ENCODE measurements at places on chromosomes 4 and X.

- no peak for DNase-seq
These were observed 94.7 kb downstream of the LINC00632 start for GRCh38 chrX:140804292-140804691.

GRCh38 chr4:156933633-156934258 lies 37.9 kb downstream of the PDGFC start:
- DNase-seq: no peak

- DNase-seq: no peak
These were observed 722.5 kb upstream of the PRKX start for GRCh38 chrX:4435905-4436304.

DNA sequence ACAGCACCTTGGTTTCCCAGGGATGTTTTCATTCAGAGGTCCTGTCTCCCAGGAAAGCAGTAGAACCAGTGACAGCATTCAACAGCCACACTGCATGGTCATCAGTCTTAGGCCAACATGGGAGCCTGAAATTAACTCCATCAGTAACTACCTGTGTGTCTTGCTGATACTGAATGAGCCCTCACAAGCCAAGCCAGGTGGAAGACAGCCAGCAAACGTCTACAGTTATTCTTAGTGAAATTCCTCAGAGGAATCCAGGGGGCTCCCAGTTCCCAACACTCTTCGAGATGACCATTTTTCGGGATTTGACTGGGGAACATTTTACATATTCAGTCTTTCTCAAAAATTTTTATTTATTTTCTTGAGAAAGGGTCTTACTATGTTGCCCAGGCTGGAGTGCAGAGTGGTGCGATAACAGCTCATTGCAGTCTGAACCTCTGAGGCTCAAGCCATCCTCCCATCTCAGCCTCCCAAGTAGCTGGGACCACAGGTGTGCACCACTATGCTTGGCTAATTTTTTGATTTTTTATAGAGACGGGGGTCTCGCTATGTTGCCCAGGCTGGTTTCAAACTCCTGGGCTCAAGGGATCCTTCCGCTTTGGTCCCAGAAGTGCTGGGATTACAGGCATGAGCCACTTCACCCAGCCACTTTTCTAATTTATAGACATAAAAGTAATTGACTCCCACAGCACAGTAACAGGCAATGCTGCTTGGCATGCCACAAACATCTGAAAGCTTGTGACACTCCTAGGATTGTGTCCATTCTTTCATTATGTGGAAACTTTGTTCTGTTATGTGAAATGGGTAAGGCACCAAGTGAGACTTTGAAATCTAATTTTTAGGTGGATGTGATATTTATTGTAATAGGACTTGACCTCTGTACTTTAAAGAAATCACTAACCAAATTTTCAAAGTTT lies 116.9 kb downstream of the SOWAHB start:
- DNase-seq: no peak

Data from NCI-H510A (cell line).